Upper lobe of right lung (tissue), 1 donor: ENCODE measurements at places on chromosomes 2 and 18.

- H3K27ac ChIP-seq, result no peak overlapping the region
- no peak for DNase-seq
- H3K4me3 ChIP-seq, result no peak overlapping the region
- H3K4me1 ChIP-seq, result no peaks in the 10 kb centered on the region
- H3K36me3 ChIP-seq, result no peaks in the 10 kb centered on the region
- H3K27me3 ChIP-seq, result no peaks in the 10 kb centered on the region
Observed at GRCh38 chr2:123839326-123839725, 185.8 kb upstream of the CNTNAP5 start.

DNA sequence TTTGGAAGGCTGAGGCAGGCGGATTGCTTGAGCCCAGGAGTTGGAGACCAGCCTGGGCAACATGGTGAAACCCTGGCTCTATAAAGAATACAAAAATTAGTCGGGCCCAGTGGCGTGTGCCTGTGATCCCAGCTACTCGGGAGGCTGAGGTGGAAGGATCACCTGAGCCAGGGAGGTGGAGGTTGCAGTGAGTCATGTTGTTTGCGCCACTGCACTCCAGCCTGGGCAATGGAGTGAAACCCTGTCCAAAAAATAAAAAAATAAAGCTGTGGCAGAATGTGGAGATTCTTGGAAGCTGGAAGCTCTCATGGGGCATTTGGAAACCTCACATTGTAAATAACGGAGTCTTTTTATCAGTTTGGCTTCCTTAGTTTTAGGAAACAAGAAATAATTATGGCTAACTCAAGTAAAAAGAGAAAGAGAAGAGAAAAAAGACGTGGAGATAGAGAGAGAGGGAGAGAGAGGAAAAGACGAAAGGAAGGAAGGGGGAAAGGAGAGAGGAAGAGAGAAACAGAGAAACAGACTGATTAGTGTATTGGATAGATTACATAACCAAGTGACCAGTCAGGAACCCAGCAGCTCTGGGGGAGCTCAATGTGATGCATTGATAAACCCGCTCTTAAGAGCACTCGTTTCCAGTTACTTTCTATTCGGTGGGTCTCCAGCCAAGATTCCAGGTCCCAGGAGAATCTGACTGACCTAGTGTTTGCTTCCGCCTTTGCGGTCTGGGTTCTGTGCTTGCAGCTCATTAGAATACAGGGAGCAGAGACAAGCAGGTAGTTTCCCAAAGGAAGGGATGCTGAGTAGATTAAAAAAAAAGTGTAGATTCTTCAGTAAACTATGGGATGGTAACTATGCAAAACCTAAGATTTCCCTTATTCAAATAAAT is 1.1 kb upstream of the SPAST start:
- DNase-seq, result no peak
- H3K27ac ChIP-seq, result peak overlapping the region; percentile 85
- H3K4me1 ChIP-seq, result peaks cover 17% of the 10 kb centered on the region
- H3K36me3 ChIP-seq, result no peaks in the 10 kb centered on the region

GRCh38 chr2:26696351-26696816 is 3.9 kb downstream of the KCNK3 start:
- H3K27me3 ChIP-seq, result peaks cover 58% of the 10 kb centered on the region
- peaks cover 8% of the 10 kb centered on the region for H3K4me1 ChIP-seq
- H3K36me3 ChIP-seq, result no peaks in the 10 kb centered on the region
- DNase-seq, result no peak

DNA sequence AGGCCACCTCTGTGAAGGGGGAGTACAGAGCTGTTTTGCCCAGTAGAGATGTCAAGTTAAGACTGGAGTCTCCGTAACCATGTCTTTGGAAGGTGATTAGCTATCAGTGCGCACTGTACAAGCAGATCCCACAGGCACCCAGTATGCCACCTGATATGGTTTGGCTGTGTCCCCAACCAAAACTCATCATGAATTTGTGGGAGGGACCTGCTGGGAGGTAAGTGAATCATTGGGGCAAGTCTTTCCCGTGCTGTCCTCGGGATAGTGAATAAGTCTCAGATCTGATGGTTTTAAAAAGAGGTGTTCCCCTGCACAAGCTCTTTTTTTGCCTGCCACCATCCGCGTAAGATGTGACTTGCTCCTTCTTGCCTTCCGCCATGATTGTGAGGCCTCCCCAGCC is 90.2 kb downstream of the ACTR2 start:
- no peak for DNase-seq
- H3K27me3 ChIP-seq, result no peaks in the 10 kb centered on the region
- no peaks in the 10 kb centered on the region for H3K4me1 ChIP-seq
- H3K4me3 ChIP-seq, result no peak overlapping the region
- no peak overlapping the region for H3K27ac ChIP-seq

GRCh38 chr18:45890606-45891005 is 65.1 kb downstream of the SIGLEC15 start:
- peaks cover 64% of the 10 kb centered on the region for H3K36me3 ChIP-seq
- no peak for DNase-seq
- H3K27me3 ChIP-seq, result no peaks in the 10 kb centered on the region
- no peak overlapping the region for H3K4me3 ChIP-seq
- no peaks in the 10 kb centered on the region for H3K4me1 ChIP-seq

DNA sequence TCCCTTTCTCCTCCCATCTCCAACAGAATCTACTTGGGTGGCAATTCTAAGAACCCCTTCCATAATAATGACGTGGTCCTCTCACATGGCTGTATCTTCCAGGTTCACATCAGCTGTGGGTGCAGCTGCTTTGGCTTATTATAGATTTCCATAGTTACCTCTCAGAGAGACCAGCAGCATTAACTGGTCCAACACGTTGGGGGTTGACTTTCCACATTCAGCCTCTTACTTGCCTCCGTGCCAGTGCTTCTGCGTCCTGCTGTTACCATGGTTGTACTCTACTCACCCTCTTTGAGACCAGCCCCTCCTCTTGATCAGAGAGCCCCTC is 570.7 kb downstream of the PLCL1 start:
- H3K27ac ChIP-seq, result no peak overlapping the region
- no peak for DNase-seq
- no peaks in the 10 kb centered on the region for H3K36me3 ChIP-seq
- H3K27me3 ChIP-seq, result no peaks in the 10 kb centered on the region

DNA sequence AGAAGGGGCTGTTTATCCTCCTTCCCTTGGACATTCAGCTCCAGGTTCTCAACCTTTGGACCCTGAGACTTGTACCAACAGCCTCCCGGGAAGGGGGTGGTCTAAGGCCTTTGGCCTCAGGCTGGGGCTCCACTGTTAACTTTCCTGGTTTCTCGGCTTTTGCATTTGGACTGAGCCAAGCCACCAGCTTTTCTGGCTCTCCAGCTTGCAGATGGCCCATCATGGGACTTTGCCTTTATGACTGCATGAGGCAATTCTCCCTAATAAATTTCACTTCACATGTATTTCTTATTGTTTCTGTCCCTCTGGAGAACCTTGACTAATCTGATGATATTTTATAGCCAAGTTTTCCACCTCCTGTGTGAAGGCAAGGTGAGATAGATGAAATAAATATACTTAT is 180.8 kb downstream of the PPP1R1C start:
- no peaks in the 10 kb centered on the region for H3K27me3 ChIP-seq
- H3K4me1 ChIP-seq, result no peaks in the 10 kb centered on the region
- no peak overlapping the region for H3K4me3 ChIP-seq
- no peak for DNase-seq

DNA sequence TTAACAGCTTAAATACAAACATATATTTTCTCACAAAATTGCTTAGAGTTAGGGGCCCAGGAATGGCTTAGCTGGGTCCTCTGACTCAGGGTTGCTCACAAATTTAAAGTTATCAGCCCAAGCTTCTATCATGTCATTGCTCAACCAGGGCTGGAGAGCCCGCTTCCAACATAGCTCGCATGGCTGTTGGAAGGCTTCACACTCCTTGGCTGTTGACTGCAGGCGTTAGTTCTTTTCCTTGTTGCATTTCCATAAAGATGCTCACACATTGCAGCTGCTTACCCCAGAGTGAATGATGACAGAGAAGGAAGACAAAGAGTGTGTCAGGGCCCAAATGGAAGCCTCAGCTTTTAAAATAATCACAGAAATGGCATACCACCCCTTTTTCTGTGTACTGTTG is 62.9 kb upstream of the TFPI start:
- no peaks in the 10 kb centered on the region for H3K4me1 ChIP-seq
- H3K27ac ChIP-seq, result no peak overlapping the region
- no peak overlapping the region for H3K4me3 ChIP-seq
- H3K27me3 ChIP-seq, result no peaks in the 10 kb centered on the region

- H3K27ac ChIP-seq, result no peak overlapping the region
- peaks cover 4% of the 10 kb centered on the region for H3K27me3 ChIP-seq
- H3K36me3 ChIP-seq, result no peaks in the 10 kb centered on the region
- DNase-seq, result no peak
Observed at GRCh38 chr2:44766220-44766619, 175.3 kb upstream of the SIX3 start.

DNA sequence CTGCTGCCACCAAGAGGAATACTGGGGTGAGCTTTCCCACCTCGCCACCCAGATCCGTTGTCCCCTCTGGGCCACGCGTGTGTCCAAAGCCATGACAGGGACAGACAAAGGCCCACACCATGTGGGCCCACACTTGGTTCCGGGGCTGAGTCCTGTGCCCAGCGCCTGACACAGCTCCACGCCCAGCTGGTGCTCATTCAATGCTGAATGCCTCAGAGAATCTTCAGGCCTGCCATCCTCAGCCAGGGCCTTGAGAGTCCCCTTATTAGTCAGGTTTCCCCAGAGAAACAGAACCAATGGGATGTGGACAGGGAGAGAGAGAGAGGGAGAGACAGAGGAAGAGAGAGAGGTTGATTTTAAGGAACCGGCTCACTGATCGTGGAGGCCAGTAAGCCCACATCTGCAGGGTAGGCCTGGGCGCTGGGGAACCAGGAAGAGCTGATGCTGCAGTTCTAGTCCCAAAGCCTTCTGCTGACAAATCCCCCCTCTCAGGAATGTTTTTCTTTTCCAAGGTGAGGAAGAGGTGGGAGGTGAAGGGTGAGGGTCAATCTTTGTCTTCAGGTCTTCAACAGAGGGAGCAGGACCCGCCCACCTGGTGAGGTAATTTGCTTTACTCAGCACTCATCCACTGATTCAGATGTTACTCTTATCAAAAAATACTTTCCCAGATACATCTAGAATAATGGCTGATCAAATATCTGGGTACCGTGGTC is 10.2 kb upstream of the SPATA3 start:
- H3K27me3 ChIP-seq, result peaks cover 17% of the 10 kb centered on the region
- no peaks in the 10 kb centered on the region for H3K36me3 ChIP-seq
- no peak for DNase-seq
- peaks cover 3% of the 10 kb centered on the region for H3K4me1 ChIP-seq
- no peak overlapping the region for H3K4me3 ChIP-seq
- no peak overlapping the region for H3K27ac ChIP-seq

DNA sequence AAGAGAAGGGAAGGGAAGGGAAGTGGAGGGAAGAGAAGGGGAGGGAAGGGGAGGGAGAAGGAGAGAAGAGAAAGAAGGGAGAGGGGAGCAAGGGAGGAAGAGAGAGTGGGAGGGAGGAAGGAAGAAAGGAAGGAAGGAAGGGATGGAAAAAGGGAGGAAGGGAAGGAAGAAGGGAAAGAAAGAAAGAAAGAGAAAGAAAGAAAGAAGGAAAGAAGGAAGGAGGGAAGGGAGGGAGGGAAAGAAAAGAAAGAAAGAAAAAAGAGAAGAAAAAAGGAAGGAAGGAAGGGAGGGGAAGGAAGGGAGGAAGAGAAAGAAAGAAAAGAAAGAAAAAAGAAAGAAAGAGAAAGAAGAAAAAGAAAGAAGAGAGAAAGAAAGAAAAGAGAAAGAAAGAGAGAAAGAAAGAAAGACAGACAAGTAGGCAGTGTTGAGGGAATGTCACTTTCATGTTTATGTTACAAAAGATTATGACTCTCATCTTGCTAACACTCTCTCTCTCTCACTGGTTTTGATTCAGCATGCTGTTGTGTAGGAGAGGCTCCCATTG is 58.0 kb upstream of the ZNF804A start:
- H3K36me3 ChIP-seq, result no peaks in the 10 kb centered on the region
- no peaks in the 10 kb centered on the region for H3K27me3 ChIP-seq
- no peak overlapping the region for H3K4me3 ChIP-seq
- no peak overlapping the region for H3K27ac ChIP-seq

GRCh38 chr2:42721898-42722297 is 42.0 kb downstream of the OXER1 start:
- H3K4me1 ChIP-seq, result no peaks in the 10 kb centered on the region
- no peak for DNase-seq
- H3K36me3 ChIP-seq, result no peaks in the 10 kb centered on the region
- H3K27ac ChIP-seq, result peak overlapping the region; percentile 64
- no peak overlapping the region for H3K4me3 ChIP-seq

DNA sequence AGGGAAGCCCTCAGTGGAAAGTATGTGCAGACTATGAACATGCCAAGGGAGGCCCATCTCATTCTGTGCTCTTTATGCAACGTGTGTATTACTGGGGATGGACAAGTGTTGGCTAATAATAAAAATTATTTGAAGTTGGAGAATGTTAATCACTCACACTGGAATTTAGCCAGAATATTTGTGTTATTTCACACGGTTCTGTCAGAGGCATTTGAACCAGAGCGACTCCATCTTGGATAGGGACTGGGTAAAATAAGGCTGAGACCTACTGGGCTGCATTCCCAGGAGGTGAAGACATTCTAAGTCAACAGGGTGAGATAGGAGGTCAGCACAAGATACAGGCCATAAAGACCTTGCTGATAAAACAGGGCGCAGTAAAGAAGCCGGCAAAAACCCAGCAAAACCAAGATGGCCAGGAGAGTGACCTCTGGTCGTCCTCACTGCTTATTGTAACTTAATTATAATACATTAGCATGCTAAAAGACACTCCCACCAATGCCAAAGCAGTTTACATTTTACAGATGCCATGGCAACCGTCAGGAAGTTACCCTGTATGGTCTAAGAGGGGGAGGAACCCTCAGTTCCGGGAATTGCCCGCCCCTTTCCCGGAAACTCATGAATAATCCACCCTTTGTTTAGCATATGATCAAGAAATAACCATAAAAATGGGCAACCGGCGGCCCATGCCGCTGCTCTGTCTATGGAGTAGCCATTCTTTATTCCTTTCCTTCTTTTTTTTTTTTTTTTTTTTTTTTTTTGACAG is 2.6 kb upstream of the FZD5 start:
- no peaks in the 10 kb centered on the region for H3K27me3 ChIP-seq
- no peak overlapping the region for H3K27ac ChIP-seq
- H3K4me1 ChIP-seq, result peaks cover 19% of the 10 kb centered on the region
- peaks cover 3% of the 10 kb centered on the region for H3K36me3 ChIP-seq
- DNase-seq, result no peak

DNA sequence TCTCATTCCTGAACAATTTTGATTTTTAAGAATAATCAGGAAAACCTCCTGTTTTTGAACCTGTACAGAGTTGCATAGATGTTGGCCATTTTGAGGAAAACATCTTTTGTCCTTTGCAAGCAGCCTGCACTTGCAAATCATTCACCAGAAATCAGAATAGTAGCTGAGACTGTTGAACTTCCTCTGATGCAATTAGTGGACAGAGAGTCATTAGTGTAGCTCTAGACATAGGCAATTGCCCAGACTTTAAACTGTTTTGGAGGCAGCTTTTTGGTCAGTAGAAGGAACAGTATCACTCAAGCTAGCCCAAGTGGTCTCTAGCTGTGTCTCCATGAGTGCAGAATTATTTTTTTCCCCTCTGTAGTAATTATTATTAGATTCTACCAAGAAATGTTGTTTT is 326.1 kb downstream of the PIK3C3 start:
- no peaks in the 10 kb centered on the region for H3K27me3 ChIP-seq
- H3K27ac ChIP-seq, result no peak overlapping the region
- H3K4me1 ChIP-seq, result no peaks in the 10 kb centered on the region
- H3K4me3 ChIP-seq, result no peak overlapping the region
- H3K36me3 ChIP-seq, result no peaks in the 10 kb centered on the region

GRCh38 chr18:28164771-28165483 is 12.0 kb downstream of the CDH2 start:
- no peaks in the 10 kb centered on the region for H3K27me3 ChIP-seq
- H3K36me3 ChIP-seq, result no peaks in the 10 kb centered on the region
- H3K27ac ChIP-seq, result no peak overlapping the region
- DNase-seq, result no peak
- H3K4me1 ChIP-seq, result no peaks in the 10 kb centered on the region
- no peak overlapping the region for H3K4me3 ChIP-seq
